ENCODE measurements at places on chromosomes 7 and 10.

GRCh38 chr10:78983608-78984007 is 85.2 kb upstream of the ZMIZ1 start:
- DNase-seq: no peak

DNA sequence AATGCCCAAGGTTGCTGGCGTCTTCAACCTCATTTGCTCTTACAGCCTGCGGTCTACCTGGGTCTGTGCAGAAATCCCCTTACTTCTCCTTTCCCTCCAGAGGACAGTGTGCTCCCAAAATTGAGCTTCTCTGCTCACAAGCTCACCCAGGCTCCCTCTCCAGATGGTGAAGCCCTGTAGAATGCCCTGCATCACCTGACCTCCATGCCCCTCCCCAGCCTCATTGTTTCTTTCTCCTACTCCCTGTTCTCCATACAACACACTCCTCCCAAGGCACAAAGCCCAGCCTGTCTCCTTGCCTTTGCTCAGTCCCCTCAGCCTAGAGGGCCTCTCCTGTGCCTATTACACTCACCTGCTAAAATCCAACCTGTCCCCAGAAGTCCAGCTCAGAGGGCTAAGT is 3.5 kb downstream of the CRHR2 start:
- DNase-seq: no peak

- DNase-seq: no peak
These were observed 32.2 kb downstream of the CALML5 start for GRCh38 chr10:5467207-5467535.

- DNase-seq: no peak
These were observed 83.9 kb downstream of the CDH23 start for GRCh38 chr10:71480662-71481061.

DNA sequence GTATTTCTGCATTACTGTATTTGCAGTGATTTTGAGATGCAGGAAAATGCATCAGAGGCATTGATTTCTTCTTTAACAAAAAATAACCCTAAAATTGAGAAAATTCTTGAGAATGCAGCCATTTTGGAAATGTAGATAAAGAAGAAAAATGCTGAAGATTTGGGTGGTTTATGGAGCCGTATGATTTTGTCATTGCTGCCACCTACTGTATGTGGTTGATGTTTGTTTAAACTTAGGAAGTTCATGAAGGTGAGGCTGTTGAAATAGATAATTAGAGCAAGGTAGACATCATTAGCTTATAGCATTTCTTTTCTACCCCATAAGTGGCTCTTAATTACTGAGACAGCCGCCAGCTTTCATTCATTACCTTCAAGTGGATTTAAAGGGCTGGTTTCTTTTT is 92.1 kb upstream of the SAMD8 start:
- DNase-seq: peak; percentile 53

DNA sequence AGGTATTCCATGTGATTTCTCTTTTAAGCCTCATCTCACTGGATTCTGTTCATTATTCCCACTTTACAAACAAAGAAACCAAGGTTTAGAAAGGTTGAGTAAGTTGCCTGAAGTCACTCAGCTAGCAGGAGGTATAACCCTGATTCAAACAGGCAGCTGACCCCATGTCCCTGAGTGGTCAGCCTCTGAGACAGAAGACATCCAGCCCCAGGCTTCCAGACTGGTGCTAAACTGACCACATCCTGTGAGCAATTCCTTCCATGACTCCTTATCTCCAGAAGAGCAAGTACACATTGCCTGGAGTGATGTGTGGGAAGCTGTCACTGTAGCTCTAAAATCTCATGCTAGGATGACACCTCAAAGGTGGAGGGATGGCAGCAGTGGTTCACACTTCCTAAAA is 3.7 kb downstream of the PLPP4 start:
- DNase-seq: peak; percentile 100

DNA sequence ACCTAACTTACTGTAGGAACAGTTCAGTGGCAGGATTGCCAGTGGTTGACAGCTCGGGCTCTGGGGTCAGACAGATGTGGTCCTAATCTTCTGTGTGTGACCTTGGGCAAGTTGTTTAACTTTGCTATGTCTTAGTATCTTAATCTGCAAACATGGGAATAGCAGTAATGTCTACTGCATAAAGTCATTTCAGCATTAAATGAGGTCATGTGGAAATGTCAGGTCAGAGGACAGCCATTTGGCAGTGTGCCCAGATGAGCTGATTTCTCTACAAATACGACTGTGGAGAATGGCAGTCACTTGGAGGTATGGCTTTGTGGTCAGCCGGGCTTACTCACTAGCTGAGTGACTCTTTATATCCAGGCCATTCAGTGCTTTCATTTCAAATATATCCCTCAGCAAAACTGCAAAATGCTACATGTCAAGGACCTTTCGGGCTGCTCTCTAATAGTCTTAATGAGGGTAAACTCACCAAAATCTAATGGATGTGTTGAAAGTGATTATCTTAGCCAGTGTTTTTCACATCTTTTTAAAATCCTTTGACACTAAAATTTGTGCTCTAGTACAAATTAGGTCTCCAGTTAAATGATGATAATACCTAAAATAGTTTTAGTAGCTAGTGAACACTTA is 171.4 kb downstream of the ST7 start:
- DNase-seq: peak; percentile 97

GRCh38 chr10:16999665-17000451 is 129.8 kb downstream of the CUBN start:
- DNase-seq: peak; percentile 82

DNA sequence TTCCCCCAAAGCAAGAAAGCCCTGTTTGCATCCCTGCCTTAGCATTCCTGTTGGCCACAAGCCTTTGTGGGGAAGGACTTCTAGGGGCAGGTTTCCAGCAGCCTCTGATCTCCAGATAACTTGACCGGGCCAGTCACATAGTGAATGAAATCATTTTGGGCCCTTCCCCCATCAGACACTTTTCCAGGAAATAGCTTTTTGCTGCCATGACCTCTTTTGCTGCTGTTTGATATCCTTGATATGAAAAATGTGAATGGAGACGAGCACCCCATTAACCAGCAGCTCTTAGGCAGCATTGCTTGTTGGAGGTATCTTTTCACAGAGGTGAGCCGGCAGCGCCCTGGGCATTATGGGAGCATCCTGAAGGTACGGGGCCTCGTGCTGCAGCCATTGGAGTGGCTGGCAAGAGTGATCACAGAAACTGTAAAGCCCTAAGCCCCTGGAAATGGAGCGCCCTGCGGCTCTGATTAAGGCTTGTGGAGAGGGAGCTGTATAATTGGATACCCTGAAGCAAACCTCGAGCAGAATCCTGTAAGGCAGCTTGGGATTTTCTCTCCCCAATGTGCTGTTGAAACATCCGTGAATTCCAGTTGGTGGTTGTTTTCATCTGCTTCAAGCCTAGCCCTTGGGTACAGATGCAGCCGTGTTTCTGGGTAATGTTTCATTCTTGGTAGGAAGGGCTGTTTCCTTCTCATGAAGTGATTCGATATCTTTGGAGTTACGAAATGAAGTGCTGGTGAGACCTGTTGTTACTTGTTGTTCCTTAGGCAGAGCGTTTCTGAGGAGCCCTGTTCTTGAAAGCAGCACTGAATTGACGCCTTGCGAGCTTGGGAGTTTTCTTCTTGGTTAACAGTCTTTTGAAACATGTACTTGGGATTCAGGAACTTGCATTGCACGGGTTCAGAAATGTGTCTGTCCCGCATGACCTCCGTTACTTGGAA is 179.0 kb downstream of the PTEN start:
- peak; percentile 88 for DNase-seq

DNA sequence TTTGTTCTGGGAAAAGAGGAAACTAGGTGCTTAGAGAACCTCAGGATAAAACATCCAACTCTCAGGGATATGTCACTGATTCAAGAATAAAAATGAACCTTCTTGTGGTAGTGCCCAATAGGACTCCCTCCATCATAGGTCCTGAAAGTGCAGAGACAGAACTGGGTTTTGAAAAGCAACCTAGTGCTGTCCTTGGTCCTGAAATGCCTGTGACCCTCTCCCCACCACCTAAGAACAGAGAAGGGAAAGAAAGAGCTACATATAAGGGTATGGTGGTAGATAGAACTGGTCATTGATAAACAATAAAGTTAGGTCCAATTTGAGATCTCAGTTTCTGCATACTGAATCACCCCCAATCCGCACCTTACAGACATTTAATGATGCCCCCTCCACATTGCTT is 953.3 kb downstream of the XPNPEP1 start:
- DNase-seq: peak; percentile 42

- no peak for DNase-seq
These were observed 110.8 kb downstream of the TPK1 start for GRCh38 chr7:144725070-144725469.

DNA sequence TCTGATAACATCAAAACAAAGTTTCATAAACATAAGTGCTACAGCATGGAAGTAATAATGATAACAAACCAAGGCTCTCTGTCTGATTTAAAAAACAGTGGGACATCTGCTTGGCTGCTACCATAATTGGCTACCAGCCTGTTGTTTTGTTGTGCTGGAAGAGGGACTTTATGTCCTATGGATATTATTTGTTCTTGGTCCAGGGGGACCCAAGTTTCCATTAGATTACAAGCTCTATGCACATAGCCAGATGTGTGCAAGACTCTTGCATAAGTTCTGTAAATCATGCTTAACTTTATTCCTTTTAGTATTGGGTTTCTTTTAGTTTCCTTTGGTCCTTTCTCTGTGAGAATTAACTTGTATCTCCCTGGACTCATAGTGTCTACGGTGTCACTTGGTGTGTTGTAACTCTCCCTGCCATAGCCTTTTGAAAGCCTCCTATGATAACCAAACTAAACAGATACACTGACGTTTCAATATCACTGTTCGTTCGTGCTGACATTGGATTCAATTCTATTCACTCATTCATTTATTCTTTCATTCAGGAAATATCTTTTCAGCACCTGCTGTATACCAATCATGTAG is 41.4 kb upstream of the CD36 start:
- DNase-seq: no peak

DNA sequence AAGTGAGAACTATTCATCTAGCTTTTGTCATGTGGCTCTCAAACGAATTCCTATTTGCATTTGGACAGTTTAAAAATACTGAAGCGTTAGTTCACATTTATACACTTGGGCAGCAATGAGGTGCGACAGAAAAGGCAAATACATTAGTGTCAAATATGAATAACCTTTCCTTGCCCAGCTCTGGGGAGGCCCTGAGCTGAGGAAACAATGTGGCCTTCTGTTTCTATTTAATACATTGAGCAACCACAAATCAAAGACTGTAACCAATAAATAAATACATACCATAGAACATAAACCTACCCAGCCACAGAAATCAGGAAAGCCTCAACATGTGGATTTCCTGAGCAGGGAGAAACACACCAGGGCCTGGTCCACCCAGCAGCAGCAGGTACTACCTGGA is 585.2 kb downstream of the PARD3 start:
- DNase-seq: no peak

- DNase-seq: no peak
These were observed 32.1 kb downstream of the JCAD start for GRCh38 chr10:30027057-30028005.

DNA sequence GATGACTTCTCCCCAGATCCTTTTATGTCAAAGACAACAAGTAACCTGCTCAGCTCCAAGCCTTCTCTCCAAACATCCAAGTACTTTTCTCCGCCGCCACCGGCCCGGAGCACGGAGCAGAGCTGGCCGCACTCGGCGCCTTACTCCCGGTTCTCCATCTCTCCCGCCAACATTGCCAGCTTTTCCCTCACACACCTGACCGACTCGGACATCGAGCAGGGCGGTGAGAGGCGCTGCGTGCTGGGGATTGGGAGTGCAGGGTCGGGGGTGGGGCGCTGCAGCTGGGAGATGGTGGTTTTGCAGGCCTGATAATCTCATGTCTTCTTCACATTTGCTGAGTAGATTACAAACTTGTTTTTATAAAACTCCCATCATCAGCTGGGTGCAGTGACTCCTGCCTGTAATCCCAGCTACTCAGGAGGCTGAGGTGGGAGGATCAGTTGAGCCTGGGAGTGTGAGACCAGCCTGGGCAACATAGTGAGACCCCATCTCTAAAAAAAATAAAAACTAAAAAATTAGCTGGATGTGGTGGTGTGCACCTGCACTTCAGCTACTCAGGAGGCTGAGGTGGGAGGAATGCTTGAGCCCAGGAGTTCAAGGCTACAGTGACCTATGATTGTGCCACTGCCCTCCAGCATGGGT is 7.2 kb upstream of the BHLHA15 start:
- no peak for DNase-seq

GRCh38 chr7:105691082-105691679 is 109.9 kb upstream of the EFCAB10 start:
- peak; percentile 26 for DNase-seq

GRCh38 chr10:131252567-131253276 is 58.8 kb downstream of the TCERG1L start:
- no peak for DNase-seq

GRCh38 chr7:72435925-72436480 is 23.9 kb upstream of the CALN1 start:
- DNase-seq: no peak

DNA sequence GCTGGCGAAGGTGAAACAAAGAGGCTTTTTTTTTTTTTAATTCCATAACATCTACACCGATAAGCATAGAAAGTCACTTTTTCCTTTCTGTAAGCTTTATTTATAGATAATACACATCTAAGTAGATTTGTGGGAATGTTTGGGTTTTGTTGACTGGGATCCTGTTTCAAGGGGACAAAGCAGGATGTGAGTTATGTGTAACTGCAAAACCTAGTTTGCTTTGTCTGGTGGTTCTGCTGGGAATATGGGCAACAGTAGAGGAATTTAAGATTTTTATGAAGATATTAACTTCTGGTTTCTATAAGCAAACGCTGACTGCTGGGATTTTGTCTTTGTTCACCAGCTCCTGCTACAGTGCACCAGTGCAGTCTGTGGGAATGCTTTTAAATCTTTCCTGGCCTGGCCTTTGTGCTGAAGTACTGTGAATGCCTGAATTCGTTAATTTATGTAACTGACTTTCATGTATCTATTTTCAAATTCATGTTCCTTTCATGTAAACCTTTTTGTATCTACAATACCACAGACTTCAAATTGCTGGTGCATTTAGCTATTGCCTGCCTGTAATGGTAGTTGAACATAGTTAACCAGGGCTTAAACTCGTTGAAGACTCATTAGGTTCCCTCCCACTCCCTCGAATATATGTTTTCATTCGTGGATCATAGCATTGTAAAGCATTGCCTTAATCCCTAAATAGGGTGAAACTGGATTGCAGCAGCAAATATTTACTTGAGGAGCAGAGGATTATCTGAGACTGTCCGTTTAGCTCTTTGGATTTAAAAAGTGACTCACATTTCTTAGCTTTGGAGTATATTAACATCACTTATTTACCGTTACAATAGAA is 1.5 kb downstream of the KLHL7 start:
- DNase-seq: peak; percentile 20

DNA sequence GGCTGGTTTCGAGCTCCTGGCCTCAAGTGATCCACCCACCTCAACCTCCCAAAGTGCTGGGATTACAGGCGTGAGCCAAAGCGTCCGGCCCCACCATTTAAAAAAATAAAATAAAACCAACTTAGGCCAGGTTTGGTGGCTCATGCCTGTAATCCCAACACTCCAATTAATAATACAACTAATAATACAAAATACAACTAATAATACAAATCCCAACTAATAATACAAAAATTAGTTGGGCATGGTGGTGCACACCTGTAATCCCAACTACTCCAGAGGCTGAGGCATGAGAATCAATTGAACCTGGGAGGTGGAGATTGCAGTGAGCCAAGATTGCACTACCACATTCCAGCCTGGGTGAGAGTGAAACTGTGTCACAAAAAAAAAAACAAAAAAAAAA is 27.6 kb downstream of the CEP41 start:
- no peak for DNase-seq

GRCh38 chr10:17143055-17143690 is 13.6 kb upstream of the CUBN start:
- DNase-seq: no peak

Data from fibroblast of lung (primary cell).